ENCODE measurements at places on chromosomes 11 and 22.

- DNase-seq: no peak
Measured at GRCh38 chr11:63710476-63711217, 29.3 kb downstream of the RTN3 start.

DNA sequence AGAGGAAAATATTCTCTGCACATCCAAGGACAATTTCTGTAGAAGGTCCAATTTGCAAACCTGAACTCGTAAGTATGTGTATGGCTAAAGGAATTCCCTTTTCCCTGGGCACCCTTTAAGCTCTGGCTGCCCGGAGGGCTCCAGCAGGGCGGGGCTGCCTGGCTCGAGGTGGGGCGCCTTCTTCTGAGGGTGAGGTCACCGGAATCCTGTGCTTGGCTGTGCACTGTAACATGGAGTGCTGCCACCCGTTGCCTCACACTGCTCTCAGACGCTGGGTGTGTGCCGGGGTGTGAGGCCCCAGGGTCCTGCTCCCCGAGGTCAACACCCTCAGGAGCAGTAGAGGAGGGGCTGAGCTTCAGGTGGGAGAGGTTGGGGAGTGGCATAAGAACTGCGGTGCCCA is 61.5 kb downstream of the SYN3 start:
- DNase-seq: no peak

- DNase-seq: no peak
Measured at GRCh38 chr11:8809241-8809938, 101.6 kb upstream of the AKIP1 start.

DNA sequence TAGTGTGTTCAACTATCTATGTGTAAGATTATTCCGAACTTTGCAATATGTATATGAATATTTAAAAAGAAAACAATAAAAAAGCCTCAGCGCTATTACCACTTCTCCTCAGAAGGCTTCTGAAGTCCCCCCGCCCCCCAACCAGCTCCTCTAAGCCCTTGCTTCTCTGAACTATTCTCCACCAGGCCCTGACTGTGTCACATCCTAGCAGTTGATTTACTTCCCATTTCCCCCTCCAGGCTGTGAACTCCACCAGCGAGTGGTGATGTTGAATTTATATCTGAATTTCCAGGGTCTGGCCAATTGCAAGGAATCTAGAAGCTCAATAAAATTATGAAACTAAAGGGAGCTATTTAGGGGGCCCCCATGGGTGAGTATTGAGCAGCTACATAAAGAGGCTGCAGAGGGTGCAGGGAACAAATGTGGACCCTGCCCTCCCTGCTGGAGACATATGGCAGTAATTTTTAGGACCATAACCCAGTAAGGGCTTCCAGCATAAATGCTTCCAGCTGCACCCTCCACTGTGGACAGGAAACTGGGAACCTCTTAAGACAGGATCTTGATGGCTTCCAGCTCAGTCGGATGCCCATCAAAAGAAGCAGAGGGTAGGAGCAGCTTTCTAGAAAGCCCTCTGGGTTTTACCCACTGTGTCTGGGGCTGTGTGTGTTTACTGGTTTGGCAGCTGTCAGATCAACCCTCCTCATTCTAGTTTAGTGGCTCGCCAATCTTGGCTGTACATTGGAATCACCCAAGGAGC is 81.4 kb downstream of the TIMP3 start:
- no peak for DNase-seq

GRCh38 chr11:65719871-65720210 is 757 bp downstream of the RNASEH2C start:
- DNase-seq: no peak

DNA sequence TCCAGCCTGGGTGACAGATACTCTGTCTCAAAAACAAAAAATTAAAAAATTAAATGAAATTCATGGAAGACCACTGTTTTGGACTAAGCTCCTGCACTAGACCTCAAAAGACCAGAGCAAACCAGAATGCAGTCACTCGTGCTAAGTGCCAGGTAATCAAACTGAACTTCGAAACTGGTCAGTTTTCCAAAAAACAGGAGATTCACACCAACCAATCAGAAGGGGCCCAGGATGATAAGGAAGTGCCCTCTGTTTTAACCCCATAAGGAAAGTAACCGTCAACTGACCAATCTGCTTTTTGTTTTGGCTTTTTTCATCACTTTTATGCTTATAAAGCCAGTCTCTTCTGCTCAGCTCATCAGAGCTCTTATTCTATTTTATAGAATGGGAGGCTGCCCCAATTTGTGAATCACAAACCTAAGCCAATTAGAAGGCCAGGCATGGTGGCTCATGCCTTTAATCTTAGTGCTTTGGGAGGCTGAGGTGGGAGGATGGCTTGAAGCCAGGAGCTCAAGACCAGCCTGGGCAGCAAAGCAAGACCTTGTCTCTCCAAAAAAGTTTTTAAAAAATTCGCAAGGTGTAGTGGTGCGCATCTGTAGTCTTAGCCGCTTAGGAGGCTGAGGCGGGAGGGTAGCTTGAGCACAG is 10.1 kb upstream of the TOP3B start:
- DNase-seq: no peak

DNA sequence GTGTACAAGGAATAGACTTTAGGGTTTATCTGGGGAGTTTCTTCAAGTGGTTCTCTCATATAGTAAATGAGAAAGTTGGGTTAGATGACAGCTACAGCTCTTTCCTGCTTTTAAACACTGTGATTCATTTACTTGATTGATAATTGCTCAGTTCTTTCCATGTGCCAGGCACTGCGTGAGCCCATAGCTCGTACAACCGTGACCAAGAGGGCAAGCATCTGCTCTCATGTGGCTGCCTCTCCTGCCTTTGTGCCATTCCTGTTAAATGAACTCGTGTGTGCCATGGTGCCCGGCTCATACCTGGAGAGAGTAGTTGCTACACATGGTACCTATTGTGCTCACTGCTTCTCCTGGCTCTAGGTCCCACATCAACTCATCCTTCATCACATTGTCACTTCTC is 206.3 kb downstream of the SNX19 start:
- DNase-seq: no peak

- DNase-seq: no peak
Measured at GRCh38 chr22:30325724-30326254, 952 bp downstream of the TBC1D10A start.

- DNase-seq: no peak
Measured at GRCh38 chr11:132686886-132687285, 845.4 kb downstream of the OPCML start.

DNA sequence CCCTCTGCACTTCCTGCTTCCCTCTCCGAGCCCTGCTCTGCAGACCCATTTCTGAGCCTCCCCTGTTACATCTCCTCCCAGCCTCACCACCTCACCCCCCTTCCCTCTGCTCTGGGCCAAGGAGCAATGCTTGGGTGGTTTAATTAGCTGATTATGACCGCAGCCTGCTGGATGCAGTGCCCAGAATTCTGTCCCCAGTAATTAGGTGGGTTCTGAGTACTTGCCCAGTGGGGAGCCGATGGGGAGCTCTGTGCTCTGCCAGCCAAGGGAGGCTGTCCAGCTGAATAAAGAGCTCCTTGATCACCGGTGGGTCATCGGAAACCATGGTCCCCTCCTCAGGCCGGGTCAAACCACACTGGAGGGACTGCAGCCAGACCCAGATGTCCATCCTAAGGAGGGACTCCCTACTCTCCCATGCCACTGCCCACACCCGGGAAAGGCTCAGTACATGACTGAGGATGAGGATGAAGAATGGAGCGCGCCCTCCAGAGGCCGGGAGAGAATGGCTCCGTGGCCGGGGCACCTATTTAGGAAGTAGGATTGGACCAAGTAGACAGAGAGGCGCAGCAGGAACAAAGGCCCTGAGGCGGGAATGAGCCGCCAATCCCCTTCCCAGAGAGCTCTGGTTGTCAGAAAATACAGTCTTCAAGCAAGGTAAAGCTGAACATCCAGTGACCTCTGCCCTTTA is 9.1 kb downstream of the ARRB1 start:
- no peak for DNase-seq

DNA sequence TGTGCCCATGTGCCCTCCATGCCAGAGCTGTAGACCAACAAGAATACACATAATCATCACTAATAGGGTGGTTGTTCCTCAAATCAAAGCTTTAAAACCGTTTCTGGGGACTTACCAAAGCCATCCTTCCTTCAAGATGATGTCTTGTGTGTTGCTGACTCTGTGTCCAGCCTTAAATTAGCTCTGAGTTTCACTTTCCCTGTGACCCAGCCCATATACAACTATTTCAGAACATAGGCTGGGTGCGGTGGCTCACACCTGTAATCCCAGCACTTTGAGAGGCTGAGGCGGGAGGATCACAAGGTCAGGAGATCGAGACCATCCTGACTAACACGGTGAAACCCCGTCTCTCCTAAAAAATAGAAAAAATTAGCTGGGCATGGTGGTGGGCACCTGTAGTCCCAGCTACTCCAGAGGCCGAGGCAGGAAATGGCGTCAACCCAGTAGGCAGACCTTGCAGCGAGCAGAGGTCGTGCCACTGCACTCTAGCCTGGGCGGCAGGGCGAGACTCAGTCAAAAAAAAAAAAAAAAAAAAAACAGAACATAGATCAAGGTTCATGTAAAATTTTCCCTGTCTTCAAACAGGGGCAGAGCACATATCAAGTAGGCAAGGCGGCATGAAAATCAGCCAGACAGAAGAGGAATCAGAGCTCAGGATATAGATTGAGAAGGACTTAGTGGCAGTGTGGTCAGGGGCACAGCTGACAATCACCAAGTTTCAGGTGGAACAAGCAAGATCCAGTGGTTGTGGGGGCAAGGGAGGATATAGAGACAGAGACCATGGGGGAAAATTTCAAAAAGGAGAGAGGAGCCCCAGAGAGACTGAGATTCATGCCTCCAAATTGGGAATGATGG is at the start of gene PLAAT2:
Gene PLAAT2, minus strand, starts transcription at position 179 of the 855 bp plus-strand sequence. Its CDS starts 55 bp downstream, at position 124.
- DNase-seq: no peak

GRCh38 chr11:18321578-18321968 is 367 bp downstream of the HPS5 start:
- DNase-seq: no peak

GRCh38 chr22:42939451-42939881 is 75.5 kb downstream of the PACSIN2 start:
- no peak for DNase-seq

GRCh38 chr11:16993495-16993894 is 20.7 kb downstream of the PLEKHA7 start:
- no peak for DNase-seq

GRCh38 chr11:124605719-124606118 is 5.5 kb upstream of the PANX3 start:
- DNase-seq: no peak

DNA sequence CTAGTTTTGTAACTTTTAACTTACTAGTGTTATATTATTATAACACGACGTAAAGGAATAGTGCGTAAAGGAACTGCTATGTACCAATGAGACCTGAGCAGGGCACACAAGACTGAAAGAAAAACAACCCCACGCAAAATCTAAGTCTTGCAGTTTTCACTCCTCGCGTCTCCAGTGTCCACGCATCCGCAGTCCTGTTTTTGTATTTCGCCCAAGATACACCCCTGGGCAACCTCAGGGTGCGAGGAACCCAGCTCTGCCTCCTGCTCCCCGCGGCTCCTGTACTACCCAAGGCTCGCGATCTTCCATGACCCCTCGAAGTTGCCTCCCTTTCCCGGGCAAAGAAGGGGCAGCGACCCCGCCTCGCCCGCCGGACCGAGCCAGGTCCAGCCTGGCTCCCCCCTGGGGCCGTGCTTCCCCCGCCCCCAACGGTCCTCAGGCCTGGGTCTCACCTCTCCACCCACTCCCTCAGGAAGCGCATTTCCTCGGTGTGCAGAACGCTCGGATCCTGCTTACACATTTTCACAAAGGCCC is 393 bp downstream of the ST13 start:
- DNase-seq: peak; percentile 19

- no peak for DNase-seq
Measured at GRCh38 chr11:102468616-102469195, 16.1 kb upstream of the TMEM123 start.

- DNase-seq: no peak
Measured at GRCh38 chr11:120119121-120119520, 18.8 kb downstream of the TRIM29 start.

- DNase-seq: no peak
Measured at GRCh38 chr11:109729761-109730160, 307.8 kb downstream of the C11orf87 start.

GRCh38 chr11:35168671-35169070 is 29.7 kb downstream of the CD44 start:
- DNase-seq: no peak

GRCh38 chr22:41290262-41291221 is 4.6 kb upstream of the RANGAP1 start:
- no peak for DNase-seq

DNA sequence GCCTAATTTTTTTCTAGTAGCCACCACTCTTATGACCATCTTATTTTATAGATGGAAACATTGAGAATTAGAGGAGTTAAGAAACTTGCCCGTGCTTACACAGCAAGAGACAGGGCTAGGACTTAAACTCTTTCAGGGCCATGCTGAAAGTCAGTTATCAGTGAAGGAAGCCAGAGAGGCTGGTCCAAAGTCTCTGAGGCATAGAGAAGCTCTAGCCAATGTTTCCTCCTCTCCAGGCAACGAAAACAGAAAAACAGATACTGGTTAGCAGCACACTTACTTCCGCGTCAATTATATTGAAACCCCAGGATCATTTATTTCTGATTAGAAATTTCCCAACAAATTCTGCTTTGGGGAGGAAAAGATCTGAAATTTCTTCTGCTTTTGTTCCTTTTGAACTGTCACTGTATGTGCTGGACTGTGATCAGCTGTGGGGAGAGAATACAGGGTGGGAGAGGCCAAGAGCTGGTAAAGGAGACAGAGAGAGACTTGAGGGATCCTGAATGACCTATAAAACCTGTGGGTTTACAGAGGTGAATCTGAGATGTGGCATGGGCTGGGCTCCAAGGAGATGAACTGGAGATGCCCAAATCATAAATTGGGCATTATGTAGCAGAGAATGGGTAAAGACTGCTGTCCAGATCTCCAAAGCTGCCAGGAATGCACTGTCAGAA is 37.5 kb upstream of the CAPRIN1 start:
- DNase-seq: no peak

DNA sequence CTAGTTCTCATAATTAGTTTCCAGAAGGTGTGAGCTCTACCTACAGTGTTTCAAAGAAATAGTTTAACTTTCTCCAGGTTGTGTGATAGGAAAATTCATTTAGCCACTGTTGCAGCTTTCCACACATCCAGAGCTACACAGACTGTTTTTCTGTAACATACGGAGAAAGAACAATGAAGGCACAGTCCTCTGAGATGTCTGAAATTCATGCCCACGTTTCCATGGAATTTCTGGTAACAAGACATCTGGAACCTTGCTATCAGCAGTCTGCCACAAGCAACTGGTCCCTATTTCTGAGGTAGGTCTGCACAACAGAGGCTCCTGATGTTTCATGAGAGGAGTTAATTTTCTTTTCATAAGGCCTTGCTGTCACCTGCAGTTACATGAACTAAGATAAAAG is 273.3 kb upstream of the C11orf87 start:
- no peak for DNase-seq

GRCh38 chr11:76856106-76856505 is 4.6 kb upstream of the ACER3 start:
- no peak for DNase-seq

GRCh38 chr11:62787005-62787759 is at the start of gene TMEM179B:
Gene TMEM179B (plus strand): TSS chr11:62787402. CDS start chr11:62787432, 30 bp downstream.
- DNase-seq: peak; percentile 95
